CD4-positive, alpha-beta T cell treated with Interleukin-17A for 1 hour (primary cell): ENCODE measurements at places on chromosomes 5 and 9.

DNA sequence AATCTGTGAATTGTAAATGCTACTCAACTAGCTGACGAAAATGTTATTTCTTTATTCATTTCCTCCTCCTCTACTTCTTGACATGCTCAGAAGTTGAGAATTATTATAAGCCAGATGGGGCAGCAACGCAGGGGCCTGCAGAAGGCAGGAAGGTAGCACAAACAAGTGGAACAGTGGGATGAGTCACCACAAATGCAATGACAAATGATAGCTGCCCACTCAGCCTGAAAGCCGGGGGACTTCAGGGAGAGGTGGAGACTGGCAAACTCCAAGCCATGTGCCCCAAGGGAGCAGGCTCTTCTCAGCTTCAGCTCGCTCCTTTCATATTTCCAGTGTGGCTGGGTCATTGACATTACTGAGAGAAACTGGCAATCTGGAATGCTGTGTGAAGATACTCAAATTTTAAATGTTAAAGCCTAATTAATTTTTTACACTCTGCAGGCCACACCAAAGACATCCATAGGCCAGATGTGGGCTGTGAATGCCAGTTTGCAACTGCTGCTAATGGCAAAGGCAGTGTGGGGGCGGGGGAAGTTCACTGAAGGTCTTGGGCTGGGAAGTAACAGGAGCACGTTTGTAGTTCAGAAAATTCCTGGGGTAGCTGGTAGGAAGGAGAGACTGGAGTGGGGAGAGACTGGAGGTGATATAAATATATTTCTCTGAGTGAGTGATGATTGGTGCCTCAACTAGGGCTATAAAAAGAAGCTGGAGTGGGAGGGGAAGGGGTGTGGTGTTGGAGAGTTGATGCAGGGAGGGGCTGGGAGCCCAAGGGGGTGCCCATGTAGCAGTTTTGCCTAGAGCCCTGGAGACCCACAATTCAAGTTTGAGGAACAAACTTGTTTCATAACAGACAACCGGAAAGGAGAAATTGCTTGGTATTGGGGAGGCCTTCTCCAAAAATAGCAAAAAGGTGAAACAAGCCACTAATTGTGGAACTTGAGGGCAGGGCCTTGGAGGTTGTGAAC, 20.8 kb upstream of the ADRB2 start:
- peak; percentile 21 for DNase-seq

- no peak for DNase-seq
These were observed 59.5 kb downstream of the VAV2 start for GRCh38 chr9:133932633-133933032.

GRCh38 chr9:532707-533106, 308.8 kb upstream of the DMRT1 start:
- no peak for DNase-seq

DNA sequence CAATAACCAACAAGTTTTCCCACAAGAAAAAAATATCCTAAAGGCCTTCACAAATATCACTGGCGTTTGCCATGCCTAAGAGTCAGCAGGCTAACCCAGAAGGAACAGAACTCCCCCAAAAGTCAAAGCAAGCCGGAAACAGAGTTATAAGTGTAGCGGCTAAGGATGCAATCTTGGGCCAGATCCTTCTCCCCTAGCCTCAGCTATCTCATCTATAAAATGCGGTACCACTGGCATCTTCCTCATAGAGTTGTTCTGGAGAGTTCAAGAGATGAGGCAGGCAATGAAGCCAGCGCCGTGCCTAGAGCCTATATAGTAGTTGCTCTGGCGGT, 632 bp downstream of the DPM2 start:
- no peak for DNase-seq

DNA sequence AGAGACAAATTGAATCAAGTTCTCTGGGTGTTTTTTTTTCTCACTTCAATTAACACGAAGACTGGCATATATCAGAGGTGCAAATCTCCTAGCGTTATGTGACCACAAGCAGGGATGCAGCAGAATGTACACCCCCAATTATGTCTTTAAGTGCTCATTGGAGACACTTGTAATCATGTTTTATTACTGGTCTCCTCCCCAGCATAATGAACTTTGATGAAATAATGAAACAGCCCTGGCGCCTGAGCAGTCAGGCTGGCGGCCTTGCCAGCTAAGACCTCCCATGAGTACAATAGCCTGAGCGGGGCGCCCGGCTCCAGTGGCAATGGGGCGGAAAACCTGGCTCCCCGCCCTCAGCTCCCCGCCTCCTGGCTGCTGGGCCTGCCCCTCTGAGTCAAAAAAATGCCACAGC, 209.4 kb upstream of the MSX2 start:
- DNase-seq = no peak

- peak; percentile 47 for DNase-seq
These were observed 5.0 kb downstream of the NSMF start for GRCh38 chr9:137454145-137454596.

GRCh38 chr5:172790496-172790889, 19.5 kb upstream of the DUSP1 start:
- DNase-seq = no peak

DNA sequence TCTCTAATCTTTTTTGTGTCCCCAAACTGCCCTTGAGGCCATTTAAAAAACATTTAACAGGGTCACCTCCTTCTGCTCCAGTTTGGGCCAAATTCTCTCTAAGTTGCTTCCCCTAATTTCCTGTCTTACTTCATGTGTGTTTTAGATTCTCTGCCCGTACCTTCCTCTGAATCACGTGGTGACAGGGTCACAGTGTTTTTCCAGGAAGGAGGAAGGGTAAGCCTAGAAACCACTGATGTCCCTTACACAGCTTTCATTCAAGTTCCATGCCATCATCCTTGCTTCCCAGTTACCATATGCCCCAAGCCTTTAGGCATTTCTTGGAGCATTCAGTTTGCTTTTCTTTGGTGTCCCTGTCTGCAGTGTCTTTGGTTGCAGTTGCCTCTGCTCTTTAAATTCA, 42.4 kb upstream of the MACIR start:
- no peak for DNase-seq

- DNase-seq = peak; percentile 4
These were observed 325.1 kb upstream of the PRR16 start for GRCh38 chr5:120139039-120139438.

GRCh38 chr5:146745931-146746577, 132.5 kb downstream of the PPP2R2B start:
- no peak for DNase-seq

DNA sequence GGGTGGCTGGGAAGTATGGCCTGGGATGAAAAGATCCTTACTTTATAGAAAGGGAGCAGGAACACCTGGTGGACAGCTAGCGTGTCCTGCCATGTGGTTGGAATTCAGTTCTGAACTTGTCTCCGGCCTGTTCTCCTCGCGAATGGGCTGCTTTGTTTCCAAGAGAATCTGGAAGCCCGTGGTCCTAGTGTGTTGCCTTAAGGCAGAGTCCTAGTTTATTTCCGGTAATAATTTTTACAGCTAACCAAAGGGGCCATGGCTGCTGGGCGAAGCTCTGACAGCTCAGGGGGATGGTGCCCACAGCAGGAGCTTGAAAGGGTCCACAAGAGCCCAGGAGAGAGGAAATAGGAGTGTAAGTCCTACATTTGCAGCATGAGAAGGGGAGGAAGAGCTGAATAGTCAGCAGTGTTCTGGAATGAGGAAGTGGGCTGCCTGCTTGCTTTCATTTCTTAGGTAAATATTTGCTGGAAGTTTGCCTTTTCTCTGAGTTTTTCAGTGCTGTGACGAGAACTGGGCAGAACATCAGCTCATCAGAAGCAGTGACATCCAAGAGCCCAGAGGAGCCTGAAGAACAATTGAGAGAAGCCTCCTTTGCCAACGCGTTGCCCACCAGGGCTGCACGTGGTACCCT, 13.1 kb upstream of the IGFBPL1 start:
- no peak for DNase-seq

GRCh38 chr5:75839547-75839946, 122.3 kb upstream of the POC5 start:
- no peak for DNase-seq

DNA sequence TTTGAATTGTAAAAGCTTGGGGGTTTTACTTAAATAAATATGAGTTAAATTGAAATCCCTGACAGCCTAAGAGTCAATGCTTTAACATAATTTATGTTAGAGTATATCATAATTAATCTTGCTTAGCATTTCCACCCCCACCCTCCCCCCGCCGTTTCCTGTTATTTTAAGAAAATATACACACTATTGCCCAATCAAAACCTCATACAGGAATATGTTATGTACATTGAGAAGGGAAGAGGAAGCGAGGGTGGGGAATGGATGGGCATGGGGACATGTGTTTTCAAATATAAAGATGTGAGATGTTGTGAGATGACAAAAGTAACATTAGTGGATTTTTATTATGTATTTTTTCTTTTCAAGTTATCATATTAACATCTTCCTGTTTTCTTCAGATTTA, 561.1 kb upstream of the MEF2C start:
- DNase-seq = no peak

DNA sequence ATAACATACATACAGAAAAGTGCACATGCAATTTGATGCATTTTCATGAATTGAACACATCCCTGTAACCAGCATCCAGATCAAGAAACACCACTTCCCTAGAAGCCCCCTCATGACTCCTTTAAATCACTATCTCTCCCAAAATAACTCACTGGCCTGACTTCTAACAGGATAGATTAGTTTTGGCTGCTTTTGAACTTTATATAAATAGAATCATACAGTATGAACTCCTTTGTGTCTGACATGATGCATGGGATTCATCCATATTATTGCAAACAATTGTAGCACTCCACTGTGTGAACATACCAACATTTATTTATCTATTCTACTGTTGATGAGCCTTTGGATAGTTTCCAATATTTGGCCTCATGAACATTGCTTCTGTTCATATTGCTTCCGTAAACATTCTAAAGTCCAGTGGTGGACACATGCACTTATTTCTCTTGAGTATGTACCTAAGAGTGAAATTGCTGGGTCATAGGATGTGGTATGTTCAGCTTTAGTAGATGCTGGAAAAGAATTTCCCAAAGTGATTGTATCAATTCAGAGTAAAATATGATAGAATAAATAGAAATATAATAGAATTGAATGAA, 148.7 kb upstream of the GDNF start:
- DNase-seq = no peak

GRCh38 chr5:109905906-109906305, 216.2 kb downstream of the MAN2A1 start:
- no peak for DNase-seq

DNA sequence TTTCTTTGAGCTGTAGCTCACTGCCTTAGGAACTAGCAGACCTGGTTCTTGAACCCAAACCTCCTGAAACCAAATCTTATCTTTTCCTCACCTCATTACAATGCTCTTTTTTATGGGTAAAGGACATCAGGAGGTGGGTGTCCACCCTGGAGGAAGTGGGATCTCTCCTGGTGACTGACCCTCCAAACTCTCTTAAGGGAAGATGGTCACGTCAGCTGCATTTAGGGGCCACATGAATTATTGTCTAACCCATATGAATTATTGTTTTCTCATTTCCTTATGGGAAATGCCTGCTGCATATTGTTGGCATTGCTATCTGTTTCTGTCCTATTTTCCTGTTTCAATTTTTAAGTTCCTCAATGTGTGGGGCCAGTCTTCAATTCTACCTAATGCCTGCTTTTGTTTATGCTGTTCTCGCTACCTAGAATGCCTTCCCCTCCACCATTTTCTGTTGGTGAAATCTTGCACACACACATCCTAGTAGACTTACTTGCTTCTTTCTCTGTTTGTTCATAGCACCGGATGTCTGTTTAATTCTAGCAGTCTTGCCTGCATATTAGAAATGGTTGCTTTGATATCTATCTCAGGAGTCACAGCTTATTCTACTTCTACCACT, 22.0 kb upstream of the SPINK1 start:
- DNase-seq = no peak

DNA sequence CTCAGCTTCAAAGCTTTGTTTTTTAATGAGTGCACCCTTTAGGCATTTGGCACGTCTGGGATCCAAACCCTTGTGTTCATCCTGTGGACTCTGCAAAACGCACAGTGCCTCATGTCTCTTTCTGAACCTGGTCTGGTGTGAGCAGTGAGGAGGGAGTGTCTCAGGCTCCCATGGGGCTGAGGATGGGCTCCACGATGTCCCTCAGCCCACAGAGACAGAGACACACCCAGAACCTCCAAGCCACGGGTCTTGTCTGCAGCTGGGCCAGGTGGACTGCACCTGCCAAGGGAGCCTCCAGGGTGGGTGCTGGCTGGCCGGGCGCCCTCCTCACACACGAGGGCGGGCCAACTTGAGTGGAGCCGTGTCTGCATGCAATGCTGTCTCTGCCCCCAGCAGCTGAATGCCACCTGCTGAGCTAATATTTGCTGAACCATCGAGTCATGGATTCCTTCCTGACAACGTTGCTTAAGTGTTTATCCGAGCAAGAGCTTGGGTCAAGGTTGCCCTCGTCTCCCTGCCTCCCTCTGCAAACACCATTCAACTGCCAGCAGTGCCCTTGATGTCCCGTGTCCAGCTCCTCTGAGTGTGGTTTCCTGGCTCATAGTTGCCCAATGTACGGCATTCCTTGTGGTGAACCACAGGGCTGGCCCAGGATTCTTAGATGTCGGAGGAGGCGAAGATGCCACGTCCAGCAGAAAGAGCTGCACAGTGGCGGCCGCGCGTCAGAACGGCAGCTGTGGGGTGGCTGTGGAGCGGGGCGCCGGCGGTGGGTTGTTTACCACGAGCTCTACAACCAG, 31.4 kb upstream of the LPCAT1 start:
- DNase-seq = no peak

DNA sequence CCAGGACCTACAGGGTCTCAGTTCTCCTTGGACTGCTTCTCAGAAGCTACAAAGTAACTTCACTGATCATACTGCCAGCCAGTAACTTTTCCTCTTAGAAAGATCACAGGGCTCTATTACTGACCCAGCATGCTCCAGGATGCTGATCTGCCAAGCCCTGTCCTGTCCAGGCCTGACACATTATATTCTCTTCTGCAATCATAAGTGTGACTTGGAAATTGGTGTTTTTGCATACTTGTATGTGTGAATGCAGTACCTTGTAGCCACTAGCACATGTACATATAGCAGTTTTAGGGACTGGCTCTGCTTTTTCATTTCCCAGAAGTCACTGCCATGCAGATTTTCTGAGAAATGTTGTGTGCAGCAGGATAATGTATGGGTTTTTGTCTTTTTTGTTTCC, 40.1 kb upstream of the CCNH start:
- no peak for DNase-seq

DNA sequence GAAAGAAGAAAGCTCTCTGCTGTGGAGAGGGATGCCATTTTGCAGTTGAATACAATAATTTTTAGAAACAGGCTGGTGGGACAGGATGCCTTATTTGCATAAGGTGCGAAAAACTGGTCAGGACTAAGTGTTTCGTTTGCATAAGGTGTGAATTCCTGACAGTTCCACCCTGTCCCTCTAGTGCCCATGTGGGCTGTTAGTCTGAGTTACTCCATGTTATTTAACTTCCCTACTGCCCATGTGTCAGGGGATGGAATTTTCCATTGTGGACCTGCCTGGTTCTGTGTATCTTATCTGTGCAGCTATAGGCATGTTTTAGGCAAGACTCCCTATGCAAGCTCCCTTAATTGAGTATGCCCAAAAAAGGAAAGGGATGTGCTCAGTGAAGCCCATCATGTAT, 35.3 kb upstream of the NFIL3 start:
- no peak for DNase-seq

DNA sequence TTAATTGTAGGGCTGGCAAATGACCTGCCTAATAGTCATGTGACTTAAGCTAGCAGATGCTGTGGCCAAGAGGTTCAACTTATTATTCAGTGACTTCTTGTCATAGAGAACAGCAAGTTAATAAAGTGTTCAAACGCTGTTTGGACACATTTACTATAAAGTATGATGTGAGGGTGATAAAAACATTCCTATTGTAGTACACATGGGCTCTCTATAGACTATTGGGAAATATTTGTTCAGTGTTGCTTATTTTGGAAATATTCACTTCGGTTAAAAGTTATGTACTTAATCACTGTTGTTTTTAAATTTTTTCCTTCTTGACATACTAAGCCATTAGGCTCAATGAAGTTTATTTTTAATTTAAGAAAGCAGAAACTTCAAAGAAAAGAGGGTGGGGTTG, 345.0 kb downstream of the NNT start:
- DNase-seq = no peak
